Esophagus squamous epithelium (tissue), 5 donors: ENCODE measurements at places on chromosomes 2 and 18. TPM values are rescaled to one million over a fixed set of nuclear protein-coding genes. Genes with fewer than 3 reads are reported as not detected.

GRCh38 chr2:19937004-19937403 is 35.2 kb upstream of the TTC32 start:
- no peak for DNase-seq
- no peaks in the 10 kb centered on the region for H3K27me3 ChIP-seq
- no peaks in the 10 kb centered on the region for H3K4me1 ChIP-seq
- peaks cover 49% of the 10 kb centered on the region for H3K36me3 ChIP-seq

DNA sequence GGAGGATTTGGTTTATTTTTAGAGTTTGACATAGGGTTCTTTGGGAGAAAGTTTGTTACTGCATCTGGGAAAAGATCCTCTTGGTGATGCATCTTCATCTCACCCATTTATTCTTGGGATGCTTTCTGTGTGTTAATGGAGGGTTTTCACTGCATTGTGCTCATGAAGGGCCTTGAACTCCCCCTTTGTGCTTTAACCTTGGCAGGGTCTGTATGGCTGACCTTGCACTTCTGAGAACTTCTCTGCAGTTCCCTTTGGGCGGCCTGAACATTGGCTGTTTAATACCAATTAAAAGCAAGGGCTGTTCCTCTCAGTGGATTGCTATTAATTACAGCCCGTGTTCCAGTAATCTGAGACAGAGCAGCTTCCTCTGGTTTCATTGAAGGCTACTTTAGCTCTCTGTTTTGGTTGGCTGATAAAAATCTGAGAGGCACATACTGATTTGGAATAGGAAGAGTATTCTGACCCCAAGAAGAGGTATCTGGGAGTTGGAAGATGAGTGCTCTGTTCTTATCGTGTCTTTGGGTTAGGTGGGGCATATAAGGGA is 37.5 kb downstream of the FMNL2 start:
- no peaks in the 10 kb centered on the region for H3K36me3 ChIP-seq
- DNase-seq = no peak
- H3K27ac ChIP-seq = no peak overlapping the region
- H3K4me3 ChIP-seq = no peak overlapping the region
- no peaks in the 10 kb centered on the region for H3K27me3 ChIP-seq
- no peaks in the 10 kb centered on the region for H3K4me1 ChIP-seq

- no peaks in the 10 kb centered on the region for H3K4me1 ChIP-seq
- DNase-seq = no peak
- H3K27ac ChIP-seq = peak overlapping the region; percentile 99
- no peaks in the 10 kb centered on the region for H3K27me3 ChIP-seq
- H3K36me3 ChIP-seq = no peaks in the 10 kb centered on the region
- H3K4me3 ChIP-seq = peak overlapping the region; percentile 68
These were observed 288 bp upstream of the RDH14 start for GRCh38 chr2:18560797-18561085.

DNA sequence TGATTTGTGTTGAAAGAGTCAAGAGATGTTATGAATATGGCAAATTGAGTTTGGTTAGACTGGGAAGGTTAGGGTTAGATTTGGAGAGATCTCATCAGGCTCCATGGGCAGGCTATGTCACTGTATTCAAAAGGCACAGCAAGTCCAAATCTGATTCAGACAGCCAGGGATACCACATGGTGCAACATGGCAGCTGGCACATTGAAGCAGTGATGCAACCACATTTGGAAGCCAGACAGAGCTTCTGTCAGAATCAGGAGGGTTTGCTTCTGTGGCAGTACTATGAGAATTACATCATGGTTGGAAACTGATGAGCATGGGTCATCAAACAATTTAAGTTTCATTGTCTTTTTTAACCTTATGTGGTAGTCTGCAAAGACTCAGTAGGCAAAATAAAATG is 772.2 kb downstream of the SUCLG1 start:
- H3K27ac ChIP-seq = no peak overlapping the region
- H3K4me3 ChIP-seq = no peak overlapping the region
- no peaks in the 10 kb centered on the region for H3K27me3 ChIP-seq
- DNase-seq = no peak

DNA sequence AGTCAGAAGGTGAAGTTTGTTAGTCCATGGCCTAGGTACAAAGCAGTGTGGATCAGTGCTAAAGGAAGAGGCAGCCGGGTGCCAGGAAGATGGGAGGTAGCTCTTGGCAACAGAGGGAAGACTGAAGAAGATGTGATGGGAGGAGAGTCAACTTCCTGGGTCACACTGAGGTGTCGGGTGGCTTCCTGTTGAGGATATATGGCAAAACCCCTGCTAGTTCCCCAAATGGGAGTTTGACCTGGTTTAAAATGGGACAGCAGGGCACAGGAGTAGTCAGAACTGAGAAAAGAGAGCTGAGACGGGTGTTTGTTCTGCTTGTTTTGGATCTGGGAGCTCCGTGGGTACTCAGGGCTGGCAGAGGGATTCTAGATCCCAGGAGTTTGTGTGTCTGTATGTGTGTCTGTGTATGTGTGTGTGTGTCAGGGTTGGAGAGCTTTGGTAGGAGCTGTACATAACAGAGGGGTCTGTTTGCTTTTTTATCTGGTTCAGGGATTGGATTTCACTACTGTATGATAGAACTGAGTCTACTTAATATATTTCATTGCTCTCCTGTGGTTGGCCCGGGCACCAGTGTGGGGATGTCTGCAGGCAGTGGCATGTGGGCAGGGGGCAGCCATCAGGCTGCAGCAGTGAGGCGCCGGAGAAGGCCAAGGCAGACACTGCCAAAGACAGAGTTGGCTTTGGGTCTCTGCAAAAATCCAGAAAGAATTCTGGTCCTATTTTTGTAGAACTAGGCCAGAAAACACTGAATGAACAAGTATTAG is 17.1 kb downstream of the MXD1 start:
- H3K36me3 ChIP-seq = peaks cover 71% of the 10 kb centered on the region
- no peak overlapping the region for H3K27ac ChIP-seq
- no peak for DNase-seq
- H3K4me3 ChIP-seq = no peak overlapping the region

DNA sequence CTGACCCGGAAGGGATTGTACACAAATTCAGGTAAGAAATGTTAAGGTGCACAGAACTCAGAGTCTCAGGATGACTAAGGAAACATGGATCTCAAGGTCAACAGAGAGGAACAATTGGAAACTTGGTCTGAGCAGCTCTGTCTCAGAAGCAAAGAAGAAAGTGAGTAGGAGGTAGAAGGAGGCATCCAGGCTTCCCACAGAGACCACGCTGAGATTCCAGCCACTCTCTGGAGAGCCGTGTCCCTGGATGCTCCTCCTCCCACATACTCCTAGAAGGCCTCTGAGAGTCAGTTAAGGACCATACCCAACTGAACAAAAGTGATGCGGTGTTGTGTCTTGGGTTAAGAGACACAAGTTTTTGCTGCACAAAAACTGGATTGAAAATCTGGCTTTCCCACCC is 8.6 kb upstream of the PLB1 start:
- no peaks in the 10 kb centered on the region for H3K36me3 ChIP-seq
- H3K4me3 ChIP-seq = no peak overlapping the region
- H3K27me3 ChIP-seq = no peaks in the 10 kb centered on the region

- H3K4me1 ChIP-seq = no peaks in the 10 kb centered on the region
- H3K4me3 ChIP-seq = no peak overlapping the region
- DNase-seq = no peak
- no peaks in the 10 kb centered on the region for H3K27me3 ChIP-seq
These were observed 7.0 kb downstream of the GPR35 start for GRCh38 chr2:240632306-240632721.

GRCh38 chr2:57902578-57902977 is 144.0 kb upstream of the VRK2 start:
- no peaks in the 10 kb centered on the region for H3K27me3 ChIP-seq
- no peak for DNase-seq
- no peak overlapping the region for H3K4me3 ChIP-seq
- H3K36me3 ChIP-seq = no peaks in the 10 kb centered on the region

DNA sequence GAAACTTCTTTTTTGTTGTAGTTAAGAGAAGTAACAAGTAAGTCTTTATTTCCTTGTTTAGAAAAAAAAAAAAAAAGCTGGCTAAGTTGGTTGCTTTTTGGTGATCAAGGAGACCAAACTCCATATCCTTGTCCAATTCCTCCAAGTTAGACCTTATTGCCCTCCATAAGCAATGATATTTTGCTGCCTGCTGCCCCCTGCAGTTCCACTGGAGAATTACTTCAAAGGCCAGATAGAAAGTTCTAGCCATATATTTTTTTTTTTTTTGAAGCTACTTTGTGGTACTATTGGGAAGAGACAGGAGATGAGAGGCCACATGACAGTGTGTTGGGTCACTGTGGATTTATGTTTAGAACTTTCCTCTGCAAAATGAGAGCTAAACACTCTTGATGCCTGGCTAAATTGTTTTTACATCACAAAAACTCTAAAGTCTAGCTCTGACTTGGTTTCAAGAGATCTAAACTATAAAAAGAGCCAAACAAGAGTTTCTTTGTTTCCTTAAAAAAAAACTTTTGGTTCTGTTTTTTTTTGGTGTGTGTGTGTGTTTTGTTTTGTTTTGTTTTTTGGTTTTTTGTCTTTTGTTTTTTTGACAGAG is 80.7 kb upstream of the RASGRP3 start:
- H3K27ac ChIP-seq = no peak overlapping the region
- DNase-seq = no peak
- no peak overlapping the region for H3K4me3 ChIP-seq
- H3K4me1 ChIP-seq = no peaks in the 10 kb centered on the region
- no peaks in the 10 kb centered on the region for H3K36me3 ChIP-seq
- H3K27me3 ChIP-seq = no peaks in the 10 kb centered on the region

DNA sequence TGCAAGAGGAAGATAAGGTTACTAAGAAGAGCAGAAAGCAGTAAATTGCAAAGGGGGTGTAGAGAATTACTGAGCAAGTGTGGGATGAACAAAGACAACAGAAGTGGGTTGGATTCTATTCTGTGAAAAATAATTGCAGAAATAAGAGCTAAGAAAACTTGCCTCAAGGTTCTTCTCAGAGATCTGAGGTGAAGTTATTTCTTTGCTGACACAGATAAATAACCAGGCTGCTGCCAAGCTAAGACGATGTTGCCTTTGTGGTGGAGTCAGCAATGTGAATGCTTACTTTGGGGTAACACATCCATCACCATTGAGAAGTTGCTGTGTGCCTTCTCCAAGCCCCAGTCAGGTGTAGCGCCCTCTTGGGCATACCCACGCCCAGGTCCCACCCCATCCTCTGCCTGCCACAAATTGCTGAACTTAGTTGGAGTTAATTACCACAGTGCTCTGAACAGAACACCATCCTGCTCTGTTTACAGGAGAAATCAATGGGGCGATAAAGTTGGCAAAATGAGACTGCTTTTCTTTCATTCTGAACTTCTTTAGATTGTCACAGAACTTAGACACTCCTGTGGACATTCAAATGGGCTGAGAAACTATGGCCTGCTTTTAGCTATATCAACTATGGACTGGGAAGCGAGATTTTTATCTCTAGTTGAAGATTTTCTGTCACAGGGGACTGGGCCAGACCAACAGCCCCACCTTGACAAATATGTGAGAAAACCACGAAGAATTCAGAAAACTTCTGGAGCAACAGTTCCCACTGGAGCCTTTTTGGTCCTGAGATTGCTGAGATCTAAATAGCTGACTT is 283.6 kb downstream of the TMX3 start:
- no peaks in the 10 kb centered on the region for H3K36me3 ChIP-seq
- no peak overlapping the region for H3K4me3 ChIP-seq

- H3K36me3 ChIP-seq = peaks cover 9% of the 10 kb centered on the region
- no peak overlapping the region for H3K27ac ChIP-seq
- no peaks in the 10 kb centered on the region for H3K27me3 ChIP-seq
These were observed 6.7 kb downstream of the PPIG start for GRCh38 chr2:169590804-169591203.

DNA sequence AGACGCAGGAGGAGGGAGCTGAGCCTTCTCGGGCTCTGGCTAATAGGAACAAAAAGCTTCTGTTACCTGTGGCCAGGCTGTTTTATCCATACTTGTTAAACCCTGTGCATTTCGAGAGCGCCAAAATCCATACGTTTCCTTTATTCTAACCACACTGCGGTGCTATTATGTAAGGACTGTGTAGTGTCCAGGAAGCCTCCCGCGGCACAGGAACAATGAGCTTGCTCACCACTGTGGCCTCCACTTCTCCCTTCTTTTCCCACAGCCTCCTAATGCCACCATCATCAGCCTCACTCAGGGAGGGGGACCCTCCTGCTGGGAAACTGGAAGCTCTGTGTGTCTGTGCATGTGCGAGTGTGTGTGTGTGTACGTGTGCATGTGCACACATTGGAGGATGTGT is 268.5 kb downstream of the HAUS1 start:
- H3K4me3 ChIP-seq = no peak overlapping the region
- DNase-seq = no peak
- no peaks in the 10 kb centered on the region for H3K27me3 ChIP-seq

- H3K27ac ChIP-seq = peak overlapping the region; percentile 68
- H3K27me3 ChIP-seq = peaks cover 2% of the 10 kb centered on the region
- DNase-seq = no peak
- peaks cover 28% of the 10 kb centered on the region for H3K4me1 ChIP-seq
- H3K36me3 ChIP-seq = no peaks in the 10 kb centered on the region
These were observed 909 bp downstream of the NFATC1 start for GRCh38 chr18:79396431-79397246.

GRCh38 chr18:5214583-5215351 is 17.7 kb upstream of the AKAIN1 start:
- H3K4me3 ChIP-seq = no peak overlapping the region
- H3K4me1 ChIP-seq = no peaks in the 10 kb centered on the region
- H3K36me3 ChIP-seq = no peaks in the 10 kb centered on the region

GRCh38 chr18:7567474-7568425 is 634 bp downstream of the PTPRM start:
- peak overlapping the region; percentile 83 for H3K4me3 ChIP-seq
- H3K4me1 ChIP-seq = peaks cover 49% of the 10 kb centered on the region
- DNase-seq = no peak
- no peaks in the 10 kb centered on the region for H3K27me3 ChIP-seq

DNA sequence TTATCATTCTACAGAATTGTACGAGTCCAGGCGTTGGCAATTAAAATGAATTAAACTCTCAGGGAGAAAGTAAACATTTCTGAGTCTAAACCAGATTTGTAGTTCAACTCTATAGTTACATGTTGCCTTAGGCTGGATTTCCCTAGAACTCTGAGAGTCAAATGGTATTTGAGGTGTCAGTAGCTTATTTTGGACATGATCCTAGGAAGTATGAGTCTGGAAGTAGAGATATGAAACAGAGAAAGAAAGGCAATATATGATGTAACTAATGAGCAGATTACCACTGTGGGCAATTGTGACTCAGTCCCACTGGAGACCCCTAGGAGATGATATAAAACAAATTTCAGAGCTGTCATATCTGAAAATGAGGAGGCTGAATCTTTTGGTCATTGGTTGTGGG is 199.1 kb upstream of the UBE2E3 start:
- no peaks in the 10 kb centered on the region for H3K4me1 ChIP-seq
- DNase-seq = no peak
- H3K4me3 ChIP-seq = no peak overlapping the region
- H3K36me3 ChIP-seq = no peaks in the 10 kb centered on the region

GRCh38 chr18:5510135-5510846 is 33.5 kb downstream of the EPB41L3 start:
- no peaks in the 10 kb centered on the region for H3K27me3 ChIP-seq
- no peak for DNase-seq
- H3K4me3 ChIP-seq = no peak overlapping the region
- no peaks in the 10 kb centered on the region for H3K36me3 ChIP-seq

- no peak overlapping the region for H3K27ac ChIP-seq
- H3K4me3 ChIP-seq = no peak overlapping the region
- no peaks in the 10 kb centered on the region for H3K4me1 ChIP-seq
- no peaks in the 10 kb centered on the region for H3K27me3 ChIP-seq
- DNase-seq = no peak
- H3K36me3 ChIP-seq = no peaks in the 10 kb centered on the region
These were observed 788.6 kb downstream of the TDRD15 start for GRCh38 chr2:21912405-21912804.

The VSNL1 gene
- 46.5 TPM for total RNA-seq

The TUBA3E gene
- total RNA-seq = not detected

The ZAP70 gene
- total RNA-seq = 7.8 TPM

The SLC8A1 gene
- 45.0 TPM for total RNA-seq

The CRYBA2 gene
- total RNA-seq = not detected

The AMER3 gene
- not detected for total RNA-seq

The ASPRV1 gene
- 1.5 TPM for total RNA-seq

The TPO gene
- 0.31 TPM for total RNA-seq
